ENCODE measurements at places on chromosomes 6 and 20.
A peak's percentile ranks its signal among the peaks of the same experiment; 100 is the strongest.

- no peak for DNase-seq
Measured at GRCh38 chr6:146090474-146090873, 61.6 kb downstream of the GRM1 start.

DNA sequence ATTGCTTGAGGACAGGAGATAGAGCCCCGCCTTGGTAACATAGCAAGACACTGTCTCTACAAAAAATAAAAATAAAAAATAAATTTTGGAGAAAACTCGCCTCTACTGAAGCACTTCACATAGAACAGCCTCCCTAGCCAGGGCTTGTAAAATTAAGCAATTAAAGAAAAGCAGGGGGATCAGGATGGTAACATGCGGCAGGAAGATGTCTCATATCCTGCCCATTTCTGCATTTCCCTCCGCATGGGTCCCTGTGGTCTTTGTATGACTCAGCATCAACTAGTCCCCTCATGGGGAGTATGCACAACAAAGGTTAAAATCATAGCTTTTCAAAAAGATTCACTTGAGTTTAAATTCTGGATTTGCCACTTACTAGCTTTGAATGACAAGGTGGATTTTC lies 379.0 kb downstream of the EPHA7 start:
- no peak for DNase-seq

DNA sequence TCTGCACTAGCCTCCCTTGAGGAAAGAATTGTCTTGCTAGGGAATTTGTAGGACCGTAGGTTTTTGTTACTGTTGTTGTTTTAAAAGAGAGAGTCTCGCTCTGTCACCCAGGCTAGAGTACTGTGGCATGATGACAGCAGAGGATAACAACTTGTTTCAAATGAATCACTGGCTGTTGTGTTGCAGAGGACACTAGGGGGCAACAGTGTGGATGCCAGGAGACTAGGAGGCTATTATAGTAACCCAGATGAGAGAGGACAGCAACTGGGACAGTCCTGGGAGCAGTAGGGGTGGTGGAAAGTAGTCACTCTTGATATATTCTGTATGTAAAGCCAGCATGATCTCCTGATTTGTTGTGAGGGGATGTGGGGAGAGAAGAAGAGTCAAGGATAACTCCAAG lies 41.8 kb upstream of the LAMA4 start:
- peak; percentile 52 for DNase-seq

GRCh38 chr6:31531162-31531561 lies 2.4 kb downstream of the MCCD1 start:
- DNase-seq: no peak

DNA sequence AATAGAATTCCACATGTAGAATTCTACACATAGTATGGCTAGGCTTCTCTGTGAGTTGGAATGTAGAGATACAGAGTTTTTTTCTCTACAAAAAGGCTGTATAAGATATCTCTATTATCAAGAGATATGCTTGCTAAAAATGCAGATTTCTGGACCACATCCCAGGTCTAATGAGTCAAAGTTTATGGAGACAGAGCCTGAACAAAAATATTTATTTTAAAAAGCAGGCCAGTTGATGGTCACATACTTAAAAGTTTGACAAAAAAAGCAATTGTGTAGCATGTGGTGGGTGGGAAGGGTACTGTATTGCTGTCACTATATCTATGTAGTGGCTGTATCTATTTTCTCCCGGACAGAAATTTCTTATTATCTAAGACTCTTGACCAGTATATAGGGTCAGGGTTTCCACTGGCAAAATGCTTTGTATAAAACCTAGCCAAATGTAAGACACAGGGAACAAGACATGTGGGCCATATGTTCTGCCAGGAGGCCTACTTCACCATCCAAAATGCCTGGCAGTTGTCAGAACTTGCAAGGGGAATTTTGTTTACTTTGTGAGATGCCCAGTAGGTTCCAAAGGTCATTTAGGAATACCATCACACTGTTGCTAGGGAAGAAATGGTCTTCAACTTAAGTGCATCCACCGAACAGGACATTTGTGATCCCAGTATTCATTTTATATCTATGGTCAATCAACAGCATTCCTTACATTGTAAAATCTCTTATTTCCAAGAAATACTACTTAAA lies 60.6 kb downstream of the SHPRH start:
- DNase-seq: no peak

GRCh38 chr20:25289886-25290597 lies 42.2 kb downstream of the PYGB start:
- DNase-seq: no peak

DNA sequence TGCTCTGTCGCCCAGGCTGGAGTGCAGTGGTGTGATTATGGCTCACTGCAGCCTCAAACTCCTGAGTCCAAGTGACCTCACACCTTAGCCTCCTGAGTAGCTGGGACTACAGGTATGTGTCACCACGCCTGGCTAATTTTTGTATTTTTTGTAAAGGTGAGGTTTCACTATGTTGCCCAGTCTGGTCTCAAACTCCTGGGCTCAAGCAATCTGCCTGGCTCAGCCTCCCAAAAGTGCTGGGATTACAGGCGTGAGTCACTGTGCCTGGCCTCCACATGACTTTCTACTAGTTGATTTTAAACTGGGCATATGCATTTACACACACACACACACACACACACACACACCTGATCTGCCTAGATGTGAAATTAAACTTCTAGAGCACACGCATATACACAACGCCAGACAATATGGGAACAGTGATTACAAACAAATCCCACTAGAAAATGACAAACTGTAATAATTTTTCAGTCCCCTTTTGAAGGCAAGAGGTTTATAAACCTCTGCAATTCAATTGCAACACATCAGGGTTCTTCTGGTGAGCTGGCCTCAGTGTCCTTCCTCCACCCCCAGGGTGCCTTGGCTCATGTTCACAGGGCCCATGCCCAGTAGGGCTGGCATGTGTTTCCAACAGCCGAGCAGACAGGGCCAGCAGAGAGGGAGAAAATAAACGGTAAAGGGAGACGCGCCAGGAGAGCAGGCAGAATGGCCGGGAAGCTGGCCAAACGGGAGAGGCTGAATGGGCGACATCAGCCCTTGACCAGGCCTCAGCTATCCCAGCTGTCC lies 31.2 kb downstream of the PARD6B start:
- DNase-seq: no peak

DNA sequence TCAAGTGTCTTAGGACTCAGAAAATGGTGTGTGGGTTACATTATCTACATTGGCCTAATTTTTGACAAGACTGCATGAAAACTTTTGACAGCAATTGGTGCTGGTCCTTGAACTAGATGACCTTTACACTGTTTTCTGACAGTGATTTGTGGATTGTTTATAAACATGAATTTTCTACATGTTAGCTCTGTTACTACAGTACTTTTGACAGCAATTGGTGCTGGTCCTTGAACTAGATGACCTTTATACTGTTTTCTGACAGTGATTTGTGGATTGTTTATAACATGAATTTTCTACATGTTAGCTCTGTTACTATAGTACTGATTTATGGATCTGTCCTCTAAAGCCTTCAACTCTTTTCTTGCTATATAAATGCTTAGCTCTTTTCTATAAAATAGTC lies 16.7 kb downstream of the KCTD20 start:
- no peak for DNase-seq

DNA sequence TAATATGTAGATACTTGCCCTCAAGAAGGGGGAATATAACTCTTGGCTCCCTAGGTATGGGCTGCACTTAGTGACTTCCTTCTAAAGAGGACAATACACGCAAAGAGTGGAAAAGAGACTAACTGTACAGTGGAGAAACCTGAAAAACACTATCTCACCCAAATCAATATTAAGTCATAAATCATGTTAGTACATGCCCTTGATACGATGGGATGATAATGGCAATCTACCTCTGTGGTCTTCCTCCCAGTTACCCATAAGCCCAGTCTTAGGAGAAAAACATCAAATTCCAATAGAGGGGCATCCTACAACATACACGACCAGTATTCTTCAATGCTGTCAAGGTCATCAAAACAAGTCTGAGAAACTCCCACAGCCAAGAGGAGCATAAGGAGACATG lies 1.3 kb downstream of the TRIM26 start:
- peak; percentile 25 for DNase-seq

DNA sequence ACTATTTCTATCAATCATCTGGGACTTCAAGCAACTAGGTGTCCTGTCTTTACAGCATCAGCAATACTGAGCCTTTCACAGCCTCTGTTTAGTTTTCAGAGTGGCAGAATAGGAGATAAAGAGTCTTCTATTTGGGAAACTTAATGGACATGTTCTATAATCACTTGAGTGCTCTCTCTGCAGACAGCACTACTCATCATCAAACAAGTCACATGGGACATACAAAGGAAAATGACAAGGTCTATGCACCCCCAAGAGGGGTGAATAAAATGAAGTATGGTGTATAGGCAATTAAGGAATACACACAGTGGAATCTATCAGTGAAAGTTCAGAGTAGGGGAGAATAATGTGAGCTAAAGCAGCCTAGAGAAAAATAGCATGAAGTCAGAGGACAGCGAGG lies 237.8 kb upstream of the THEMIS start:
- DNase-seq: no peak

DNA sequence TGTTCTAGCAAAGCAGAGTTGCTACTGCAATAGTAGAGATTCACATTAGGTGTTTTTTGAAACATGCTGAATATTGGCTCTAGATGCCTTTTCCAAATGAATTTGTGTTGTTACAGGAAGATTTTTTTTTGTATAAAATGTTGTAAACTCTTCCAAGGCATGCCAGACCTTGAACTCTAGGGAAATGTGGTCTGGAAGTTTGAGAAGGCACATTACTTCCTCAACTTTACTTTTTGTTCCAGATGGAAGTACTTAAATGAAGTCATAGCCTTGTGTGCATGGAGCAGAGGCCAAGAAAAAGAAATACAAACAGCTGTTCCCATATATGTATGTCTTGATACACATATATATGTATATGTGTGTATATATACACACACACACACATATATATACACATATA lies 585.7 kb upstream of the MARCKS start:
- DNase-seq: no peak

GRCh38 chr6:167976708-167977107 lies 20.8 kb upstream of the KIF25 start:
- DNase-seq: no peak

DNA sequence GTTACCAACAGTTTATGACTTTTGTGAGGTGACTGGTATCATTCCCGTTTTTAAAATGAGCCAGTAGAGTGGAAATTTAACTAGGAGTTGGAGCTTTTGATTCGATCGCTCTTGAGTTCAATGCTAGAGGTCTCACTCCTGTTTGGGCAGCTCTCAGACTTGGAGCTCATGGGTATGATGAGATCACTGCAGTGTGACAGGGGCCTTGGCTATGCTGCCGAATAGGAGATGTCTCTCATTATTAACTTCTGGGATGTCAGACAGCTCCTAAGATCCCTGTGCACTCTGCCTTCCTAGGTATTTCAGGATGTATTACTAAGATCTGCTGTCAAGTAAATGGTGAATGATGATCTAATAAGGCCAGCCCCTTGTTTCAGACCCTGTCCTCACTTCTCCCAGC lies 20.4 kb downstream of the AKAP12 start:
- no peak for DNase-seq

GRCh38 chr20:58131551-58132142 lies 96.8 kb downstream of the ANKRD60 start:
- DNase-seq: no peak

DNA sequence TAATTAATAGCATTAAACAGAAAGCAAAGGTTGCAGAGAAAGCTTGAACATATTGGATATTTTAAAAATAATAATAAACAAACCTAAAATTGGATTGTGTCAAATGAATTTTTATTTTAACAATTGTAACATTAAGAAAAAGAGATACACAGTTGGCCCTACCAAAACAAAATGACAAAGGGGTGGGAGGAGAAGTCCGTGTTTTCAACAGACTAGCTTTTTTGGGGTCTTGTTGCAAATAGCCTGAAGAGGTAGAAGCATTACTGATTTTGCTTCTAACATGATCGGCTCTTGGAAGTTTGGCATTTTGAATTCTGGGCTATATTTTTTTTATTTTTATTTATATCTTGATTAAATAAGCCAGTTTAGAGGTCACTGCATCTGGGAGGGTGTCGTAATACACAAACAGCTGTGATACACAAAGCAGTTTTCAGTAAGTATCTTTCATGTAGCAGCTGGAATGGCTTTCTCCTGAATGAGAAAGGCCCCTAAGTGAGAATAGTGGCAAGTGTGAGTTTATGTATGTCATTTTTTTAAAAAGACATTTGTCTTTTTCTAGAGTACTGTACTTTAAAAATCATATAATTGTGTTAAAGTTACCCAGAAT lies 85.5 kb upstream of the ZNF217 start:
- DNase-seq: no peak

DNA sequence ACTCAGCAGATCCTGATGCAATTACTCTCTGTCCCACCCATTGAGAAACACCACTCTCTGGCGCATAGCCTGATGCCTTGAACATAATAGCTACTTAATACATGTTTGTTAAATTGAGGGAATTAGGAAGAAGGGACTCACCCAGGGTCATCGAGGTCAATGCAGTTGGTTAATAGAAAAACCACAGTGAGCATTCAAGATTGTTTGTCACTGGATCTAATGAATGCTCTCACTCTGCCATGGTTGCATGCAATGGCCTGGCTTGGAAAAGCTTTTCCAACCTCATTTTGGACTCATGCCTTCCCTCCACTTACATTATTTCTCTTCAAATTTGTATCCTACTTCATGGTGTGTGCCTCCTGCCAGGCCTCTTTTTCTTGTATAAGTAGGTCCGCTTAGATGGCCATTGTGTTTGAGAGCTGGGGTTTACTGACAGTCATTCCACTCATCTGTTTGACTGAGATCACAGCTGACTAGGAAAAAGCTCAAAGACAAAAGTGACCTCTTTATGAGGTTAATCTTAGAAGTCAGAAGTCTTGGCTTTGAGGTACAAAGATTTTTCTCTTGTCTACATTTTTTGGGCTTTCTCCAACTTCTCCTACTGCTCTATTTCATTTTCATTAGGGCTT lies 154.8 kb upstream of the RAB32 start:
- no peak for DNase-seq

All from RKO (cell line).